ENCODE measurements at places on chromosomes 6 and 20. TPM values are rescaled to one million over a fixed set of nuclear protein-coding genes. Genes with fewer than 3 reads are reported as not detected.

Gene DEFB121
- not detected for total RNA-seq

Gene CD24
- 1,048 TPM for total RNA-seq

Gene RAD21L1
- not detected for total RNA-seq

- DNase-seq, result no peak
These were observed 1.3 kb downstream of the CGA start for GRCh38 chr6:87093651-87094050.

DNA sequence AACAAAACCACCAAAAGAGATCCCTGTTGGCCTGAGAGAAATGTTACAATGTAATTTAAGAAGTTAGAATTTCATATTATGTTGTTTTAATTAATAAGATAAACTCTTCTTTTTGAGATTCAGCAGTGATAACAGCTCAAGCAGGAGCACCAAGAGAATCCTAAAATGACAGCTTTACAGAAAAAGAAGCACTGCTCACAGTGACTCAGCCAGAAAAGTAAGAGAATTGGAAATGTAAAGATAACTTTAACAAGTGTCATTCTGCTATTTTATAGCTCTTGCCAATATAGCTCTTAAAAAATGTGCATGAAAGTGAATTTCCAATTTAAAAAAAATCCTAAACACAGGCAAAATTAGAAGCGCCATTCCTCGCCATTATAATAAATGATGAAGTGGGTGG is 111.3 kb downstream of the UBE3D start:
- no peak for DNase-seq

GRCh38 chr20:48298851-48299484 is 513.7 kb upstream of the SULF2 start:
- DNase-seq, result no peak

DNA sequence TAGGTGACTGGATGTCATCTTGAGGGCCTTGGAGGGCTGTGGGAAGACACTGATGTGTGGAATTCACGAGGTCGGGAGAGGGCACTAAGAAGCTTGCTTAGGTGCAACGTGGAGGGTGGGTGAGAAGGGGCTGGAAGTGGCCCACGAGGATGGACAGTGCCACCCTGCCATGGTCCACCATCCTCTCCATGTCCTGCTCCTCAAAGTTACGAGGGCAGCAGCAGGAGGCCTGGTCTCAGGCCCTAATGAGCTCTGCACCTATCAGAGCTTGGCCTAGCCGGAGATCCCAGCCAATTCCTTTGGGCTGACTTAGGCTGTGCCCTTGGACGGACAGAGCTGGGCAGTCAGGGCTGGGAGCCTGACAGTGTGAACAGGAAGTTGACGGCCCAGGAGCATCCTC is 27.8 kb upstream of the SCRT2 start:
- no peak for DNase-seq

Measured in occipital lobe (tissue), 3 donors.